ENCODE measurements at places on chromosomes 1 and 21.

DNA sequence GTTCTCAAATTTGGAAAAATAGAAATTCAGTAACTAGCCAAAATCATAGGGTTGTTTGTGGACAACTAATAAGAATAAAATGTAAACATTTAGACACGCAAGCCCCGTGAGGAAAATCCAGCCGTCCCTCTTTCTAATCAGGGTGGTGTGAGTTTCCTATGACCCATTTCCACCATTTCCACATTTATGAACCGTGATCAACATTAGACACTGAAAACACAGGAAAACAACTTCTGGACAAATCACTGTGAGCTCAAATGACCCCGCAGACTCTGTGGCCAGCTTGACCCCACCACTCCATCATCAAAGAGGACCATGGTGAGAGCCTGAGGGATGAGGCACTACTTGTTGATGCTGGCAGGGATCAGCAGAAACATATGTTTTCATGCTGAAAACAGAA, 101.0 kb downstream of the SIM2 start:
- DNase-seq, result no peak

GRCh38 chr1:231236208-231236591, 4.8 kb upstream of the GNPAT start:
- DNase-seq, result no peak

- DNase-seq, result no peak
These were observed 14.6 kb upstream of the TENT5C start for GRCh38 chr1:117591252-117591651.

GRCh38 chr21:38956521-38956855, 150.8 kb downstream of the ETS2 start:
- DNase-seq, result no peak

- no peak for DNase-seq
These were observed 24.4 kb upstream of the CLDN14 start for GRCh38 chr21:36504067-36505058.

DNA sequence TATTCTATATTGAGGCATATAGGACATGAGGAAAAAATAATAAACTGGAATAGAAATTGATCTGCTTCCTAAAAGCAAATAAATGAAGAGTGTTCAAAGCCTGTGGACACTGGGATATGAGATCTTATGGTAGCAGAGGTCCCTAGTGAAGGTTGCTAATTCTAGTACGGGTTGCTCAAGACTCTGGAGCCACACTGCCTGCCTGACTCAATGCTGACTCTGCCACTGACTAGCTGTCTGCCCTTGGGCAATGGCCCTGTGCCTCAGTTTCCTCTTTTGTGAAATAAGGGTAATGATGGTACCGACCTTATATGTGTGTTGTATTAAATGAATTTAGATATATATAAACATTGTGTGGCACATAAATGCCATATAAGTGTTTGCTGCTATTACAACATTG, 59.0 kb upstream of the C1orf53 start:
- DNase-seq, result no peak

DNA sequence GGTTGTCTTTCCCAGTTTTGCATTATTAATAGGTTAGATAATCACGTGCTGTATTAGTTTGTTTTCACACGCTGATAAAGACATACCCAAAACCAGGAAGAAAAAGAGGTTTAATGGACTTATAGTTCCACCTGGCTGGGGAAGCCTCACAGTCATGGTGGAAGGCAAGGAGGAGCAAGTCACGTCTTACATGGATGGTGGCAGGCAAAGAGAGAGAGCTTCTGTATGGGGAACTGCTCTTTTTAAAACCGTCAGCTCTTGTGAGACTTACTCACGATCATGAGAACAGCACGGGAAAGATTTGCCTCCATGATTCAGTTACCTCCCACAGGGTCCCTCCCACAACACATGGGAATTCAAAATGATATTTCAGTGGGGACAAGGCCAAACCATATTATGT, 2.3 kb upstream of the VCAM1 start:
- no peak for DNase-seq

- DNase-seq, result no peak
These were observed 82.9 kb upstream of the ARTN start for GRCh38 chr1:43850591-43851233.

DNA sequence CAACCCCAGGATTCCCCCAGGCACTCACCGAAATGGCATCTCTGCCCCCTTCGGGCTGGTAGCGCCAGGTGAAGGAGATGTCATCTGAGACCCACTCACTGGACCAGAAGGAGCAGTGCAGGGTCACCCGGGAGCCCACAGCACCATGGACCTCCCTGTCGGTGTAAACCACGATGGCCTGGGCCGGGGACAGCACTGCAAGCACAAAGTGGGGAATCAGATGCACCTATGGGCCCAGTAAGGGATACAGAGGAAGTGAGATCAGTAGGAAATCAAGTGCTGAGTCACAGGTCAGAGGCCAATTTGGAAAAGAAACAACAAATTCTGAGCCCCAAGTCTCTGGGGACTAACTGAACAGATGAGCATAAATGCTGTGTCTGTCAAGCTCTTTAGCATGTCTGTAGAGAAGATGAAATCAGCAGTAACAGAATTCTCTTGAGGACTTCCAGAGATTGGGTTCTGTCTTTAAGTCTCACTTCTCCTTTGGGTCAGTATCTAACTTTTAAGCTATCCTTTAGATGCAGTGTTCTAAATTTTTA, 2.5 kb downstream of the MPZ start:
- no peak for DNase-seq

- no peak for DNase-seq
These were observed 7.0 kb upstream of the TRIT1 start for GRCh38 chr1:39890273-39890672.

DNA sequence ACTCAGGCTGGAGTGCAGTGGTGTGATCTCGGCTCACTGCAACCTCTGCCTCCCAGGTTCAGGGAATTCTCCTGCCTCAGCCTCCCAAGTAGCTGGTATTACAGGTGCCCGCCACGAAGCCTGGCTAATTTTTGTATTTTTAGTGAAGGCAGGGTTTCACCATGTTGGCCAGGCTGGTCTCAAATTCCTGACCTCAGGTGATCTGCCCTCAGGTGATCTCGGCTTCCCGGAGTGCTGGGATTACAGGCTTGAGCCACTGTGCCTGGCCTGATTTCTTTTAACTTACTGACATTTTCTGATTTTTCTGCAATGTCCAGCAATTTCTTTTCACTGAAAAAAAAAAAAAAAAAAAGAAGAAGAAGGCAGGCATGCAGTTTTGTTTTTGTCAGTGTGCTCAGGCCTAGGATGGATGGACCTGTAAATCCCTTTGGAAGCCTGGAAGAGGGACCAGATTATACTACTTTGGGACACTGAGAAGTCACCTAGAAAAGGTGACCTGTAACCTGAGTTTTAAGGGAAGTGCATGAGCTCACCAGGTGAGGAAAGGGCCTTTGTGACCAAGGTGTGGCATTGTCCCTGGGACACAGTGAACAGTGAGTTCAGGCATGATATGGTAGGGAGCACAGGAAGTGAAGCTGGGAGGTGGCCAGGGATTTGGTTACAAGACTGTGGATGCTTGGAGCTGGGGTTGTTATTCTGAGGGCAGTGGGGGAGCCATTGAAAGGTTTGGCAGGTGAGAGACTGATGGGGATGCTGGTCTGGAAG, 2.7 kb upstream of the TMEM61 start:
- no peak for DNase-seq

DNA sequence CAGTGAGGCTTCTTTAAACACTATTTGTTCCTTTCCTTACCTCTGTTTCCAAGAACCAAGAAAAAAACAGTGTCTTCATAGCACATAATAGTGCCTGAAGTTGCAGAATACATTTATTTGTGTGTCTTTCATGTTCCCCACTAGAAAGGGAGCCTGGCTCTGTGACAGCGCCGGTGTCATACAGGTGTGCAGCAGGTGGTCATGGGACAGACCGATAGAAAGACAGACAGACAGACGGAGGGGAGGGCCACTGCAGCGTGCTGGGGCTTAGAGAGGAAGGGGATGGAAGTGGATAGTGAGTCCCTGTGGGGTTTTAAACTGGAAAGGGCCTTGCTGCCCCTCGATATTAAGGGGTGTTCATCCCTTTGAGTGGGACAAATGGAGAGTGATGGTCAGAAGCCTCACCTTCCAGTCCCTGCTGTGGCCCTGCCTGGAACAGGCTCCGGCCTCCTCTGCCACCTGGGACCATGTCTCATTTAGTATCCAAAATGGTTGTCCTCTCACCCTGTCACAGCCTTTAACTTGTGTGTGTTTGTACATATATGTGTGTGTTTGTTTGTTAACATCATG, 152.9 kb downstream of the PGBD5 start:
- no peak for DNase-seq

- no peak for DNase-seq
These were observed 45.3 kb downstream of the HSF2BP start for GRCh38 chr21:43613755-43614638.

- no peak for DNase-seq
These were observed 1510.6 kb downstream of the MRPL39 start for GRCh38 chr21:24096651-24097050.

GRCh38 chr1:235069176-235069575, 59.5 kb downstream of the TOMM20 start:
- DNase-seq, result no peak

- no peak for DNase-seq
These were observed 18.8 kb upstream of the CITED4 start for GRCh38 chr1:40880813-40881549.

- no peak for DNase-seq
These were observed 27.3 kb upstream of the WASF2 start for GRCh38 chr1:27517301-27517700.

GRCh38 chr1:13628711-13629110, 45.1 kb downstream of the PDPN start:
- DNase-seq, result no peak

DNA sequence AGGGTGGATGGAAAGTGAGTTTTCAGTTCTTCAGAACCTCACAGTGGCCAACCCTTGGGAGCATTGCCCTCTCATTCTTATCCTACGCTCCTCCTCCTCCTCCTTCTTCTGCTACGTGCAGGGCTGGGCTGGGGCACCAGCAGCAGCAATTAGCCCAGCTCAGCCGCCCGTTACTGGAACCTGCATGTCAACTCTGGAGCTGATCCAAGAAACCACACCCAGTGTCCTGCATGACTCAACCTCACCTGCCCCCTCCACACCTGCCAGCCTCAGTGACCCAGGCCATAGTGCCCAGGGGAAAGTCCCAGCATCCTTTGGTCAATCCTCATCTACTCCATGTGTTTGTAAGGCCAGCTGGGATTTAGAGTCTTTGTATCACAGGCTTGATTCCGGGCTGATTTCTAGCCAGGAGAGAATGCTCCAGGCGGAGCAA, 12.6 kb downstream of the ELF3 start:
- DNase-seq, result peak; percentile 82

- no peak for DNase-seq
These were observed 91.2 kb downstream of the AJAP1 start for GRCh38 chr1:4745560-4745959.

DNA sequence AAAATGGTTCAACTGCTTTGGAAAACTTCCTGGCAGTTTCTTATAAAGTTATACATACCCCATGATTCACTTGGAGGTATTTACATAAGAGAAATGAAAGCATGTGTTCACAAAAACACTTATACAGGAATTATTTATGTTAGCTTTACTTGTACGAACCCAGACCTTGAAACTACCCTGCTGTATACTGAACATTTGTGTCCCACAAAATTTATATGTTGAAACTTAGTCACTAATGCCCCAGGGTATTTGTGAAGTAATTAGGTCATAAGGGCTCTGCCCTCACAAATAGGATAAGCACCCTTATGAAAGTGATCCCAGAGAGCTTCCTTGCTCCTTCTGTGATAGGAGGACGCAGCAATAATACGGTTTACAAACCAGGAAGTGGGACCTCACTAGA, 42.7 kb upstream of the B3GALT2 start:
- no peak for DNase-seq

- no peak for DNase-seq
These were observed 122.3 kb downstream of the DHRS3 start for GRCh38 chr1:12495725-12496124.

DNA sequence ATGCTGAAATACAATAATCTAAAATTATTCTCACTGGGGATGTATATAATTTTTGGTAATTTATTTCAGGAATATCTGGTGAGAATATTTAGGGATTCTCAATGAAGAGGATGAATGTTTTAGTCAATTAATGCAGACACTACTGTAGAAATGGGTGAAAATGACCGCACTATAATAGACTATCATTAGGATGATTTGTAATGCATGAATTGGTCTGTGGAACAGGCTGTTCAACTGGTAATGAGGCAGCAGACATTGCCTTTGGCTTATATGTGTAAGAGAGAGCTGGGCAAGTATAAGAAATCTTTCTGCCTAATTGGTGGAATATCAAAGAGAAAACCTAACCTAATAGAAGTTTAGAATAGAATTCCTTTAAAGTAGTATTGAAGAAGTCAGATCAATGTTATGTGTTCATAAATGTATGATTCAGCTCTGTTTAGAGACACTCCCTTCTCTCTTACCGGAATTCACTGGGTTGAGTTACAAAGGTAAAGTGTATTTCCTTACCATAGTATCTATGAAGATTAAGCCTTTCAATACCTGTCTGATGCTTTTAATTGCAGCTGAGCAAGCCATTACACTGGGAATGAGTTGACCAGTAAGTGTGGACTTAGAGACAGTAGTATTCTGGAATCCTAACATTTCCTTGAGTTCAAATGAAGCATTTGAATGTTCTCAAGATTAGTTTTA, 274.5 kb downstream of the S1PR1 start:
- no peak for DNase-seq

DNA sequence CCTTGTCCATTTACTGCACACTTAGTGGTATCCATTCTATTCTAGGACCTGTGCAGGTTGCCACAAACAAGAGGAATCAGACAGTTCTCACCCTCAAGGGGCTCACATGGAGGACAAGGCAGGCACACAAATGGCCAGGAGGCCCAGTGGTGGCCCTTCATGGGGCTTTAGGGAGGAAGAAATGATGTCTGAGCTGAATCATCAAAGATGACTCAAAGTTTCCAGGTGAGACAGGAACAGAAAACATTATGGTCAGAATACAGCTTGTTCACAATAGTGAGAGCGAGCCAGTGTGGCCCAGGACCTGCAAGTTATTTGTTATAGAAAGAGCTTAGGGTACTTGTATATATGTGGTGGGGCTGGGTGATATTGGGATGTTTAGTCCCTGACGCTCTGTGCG, 26.4 kb downstream of the SHISAL2A start:
- no peak for DNase-seq
